RPMI7951 (cell line): ENCODE measurements at places on chromosomes 13 and 19. TPM values are rescaled to one million over a fixed set of nuclear protein-coding genes. Genes with fewer than 3 reads are reported as not detected.

GRCh38 chr13:77751513-77752456, 54.3 kb downstream of the SLAIN1 start:
- DNase-seq = peak; percentile 16

DNA sequence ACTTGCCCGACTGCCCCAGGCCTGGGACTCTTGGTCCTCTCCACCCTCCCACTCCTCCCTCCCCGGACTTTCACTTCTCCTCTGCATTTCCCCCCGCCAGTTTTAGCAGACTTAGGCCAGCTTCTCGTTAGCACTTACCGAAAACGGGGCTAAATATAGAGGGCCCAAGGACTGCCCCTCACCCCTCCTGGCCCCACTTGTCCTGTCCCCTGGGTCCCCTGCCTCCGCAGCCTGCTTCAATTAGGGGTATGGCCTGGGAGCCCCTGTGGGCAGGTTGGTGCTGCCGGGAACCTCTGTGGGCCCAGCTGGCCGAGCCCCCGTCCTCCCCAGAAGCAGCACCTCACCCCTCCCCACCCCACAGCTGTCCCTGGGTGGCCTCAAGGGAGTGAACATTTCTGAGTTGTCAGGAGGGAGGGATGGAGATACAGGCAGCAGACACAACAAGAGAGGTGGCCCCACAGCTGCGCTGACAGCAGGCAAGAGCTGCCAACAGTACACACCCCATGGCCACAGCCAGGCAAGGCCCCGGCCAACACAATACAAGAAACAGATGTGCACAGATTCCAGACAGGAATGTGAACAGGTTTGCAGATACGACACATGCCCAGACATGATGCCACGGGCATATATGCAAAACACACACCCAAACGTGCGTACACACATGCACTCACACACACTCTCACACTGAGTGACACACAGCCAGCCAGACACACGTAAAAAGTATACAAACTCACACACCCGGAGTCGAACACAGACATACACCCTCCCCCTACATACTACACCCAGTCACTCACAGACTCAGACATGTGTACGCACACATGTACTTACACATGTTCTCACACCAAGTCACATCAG, 2.6 kb downstream of the POU2F2 start:
- peak; percentile 92 for DNase-seq

DNA sequence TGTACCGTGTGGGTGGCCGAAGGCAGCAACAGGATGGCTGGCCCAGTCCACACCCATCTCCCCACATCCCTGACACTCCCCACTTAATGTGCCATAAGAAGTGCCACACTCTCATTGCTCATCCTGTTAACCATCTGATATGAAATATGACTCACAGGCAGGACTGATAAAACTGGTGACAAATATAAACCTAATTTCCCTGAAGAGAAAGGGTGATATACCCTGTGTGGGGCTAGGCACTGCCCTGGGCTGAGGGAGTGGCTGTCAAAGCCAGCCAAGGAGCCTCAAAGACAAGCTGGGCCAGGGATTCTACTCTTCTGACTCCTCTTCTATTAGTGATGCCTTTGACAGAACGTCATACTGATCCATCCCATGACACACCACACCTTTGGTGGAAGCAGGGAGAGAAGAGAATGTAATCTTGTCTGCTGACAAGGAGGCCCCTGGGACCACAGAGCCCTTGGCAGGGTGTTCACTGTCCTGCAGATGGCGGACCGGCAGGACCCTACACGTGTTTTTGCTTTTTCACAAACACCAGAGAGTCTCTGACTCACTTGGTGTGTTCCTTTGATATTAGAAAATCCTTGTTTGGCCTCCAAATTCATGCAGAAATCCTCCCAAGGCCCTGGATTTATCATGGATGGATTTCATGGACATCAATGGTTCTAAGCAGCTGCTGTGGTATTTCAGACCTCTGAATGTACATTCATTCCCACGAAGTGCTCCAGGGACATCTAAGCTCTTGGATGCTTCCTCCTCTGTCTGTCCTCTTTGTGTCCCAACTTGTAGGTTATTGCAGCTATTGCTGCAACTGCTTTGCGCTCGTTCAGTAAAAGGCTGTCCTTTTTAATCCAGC, 98.0 kb upstream of the WASF3 start:
- DNase-seq = peak; percentile 81

GRCh38 chr19:30857388-30857787, 485.2 kb downstream of the ZNF536 start:
- no peak for DNase-seq

HS6ST3 gene
- total RNA-seq = not detected in 2 replicates

DNA sequence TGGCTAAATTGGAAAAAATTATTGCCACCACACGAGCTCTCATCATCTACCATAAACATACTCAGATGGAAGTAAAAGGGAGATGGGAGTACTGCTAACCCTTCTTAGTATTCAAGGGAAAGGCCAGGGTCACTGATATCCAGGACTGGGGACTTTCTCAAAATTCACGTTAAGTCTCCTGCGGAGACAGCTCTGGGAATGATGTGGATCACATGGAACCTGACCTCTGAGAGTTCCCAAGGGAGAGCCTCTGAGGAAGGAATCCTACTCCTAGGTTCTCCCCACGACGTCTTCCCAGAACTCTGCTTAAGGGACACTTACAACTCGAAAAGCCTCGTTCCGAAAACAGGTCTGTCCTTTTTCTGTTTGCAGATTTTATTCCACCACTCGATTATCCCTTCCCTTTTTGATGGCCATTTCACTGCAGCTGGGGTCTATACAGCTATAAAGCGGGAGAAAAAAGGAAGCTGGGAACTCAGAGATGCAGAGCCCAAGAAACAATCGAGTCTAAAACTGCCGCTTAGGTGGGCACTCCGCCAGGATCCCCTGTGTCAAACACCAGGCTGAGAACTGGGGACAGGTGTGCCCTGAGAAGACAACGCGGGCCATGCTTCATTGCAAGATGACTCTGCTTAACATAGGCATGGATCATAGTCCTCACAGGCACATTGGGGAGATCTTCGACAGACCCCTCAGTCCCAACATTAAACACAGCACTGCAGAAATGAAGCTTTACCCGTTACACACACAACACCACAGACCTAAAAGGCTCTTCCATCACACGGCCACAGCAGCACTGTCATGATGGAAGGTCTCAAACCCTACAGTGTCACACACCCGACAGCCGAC, 823 bp upstream of the ZNF567 start:
- DNase-seq = peak; percentile 6

CFAP97D2 gene
- not detected in 2 replicates for total RNA-seq

GRCh38 chr19:19297759-19298158, 22.6 kb downstream of the SUGP1 start:
- no peak for DNase-seq

DNA sequence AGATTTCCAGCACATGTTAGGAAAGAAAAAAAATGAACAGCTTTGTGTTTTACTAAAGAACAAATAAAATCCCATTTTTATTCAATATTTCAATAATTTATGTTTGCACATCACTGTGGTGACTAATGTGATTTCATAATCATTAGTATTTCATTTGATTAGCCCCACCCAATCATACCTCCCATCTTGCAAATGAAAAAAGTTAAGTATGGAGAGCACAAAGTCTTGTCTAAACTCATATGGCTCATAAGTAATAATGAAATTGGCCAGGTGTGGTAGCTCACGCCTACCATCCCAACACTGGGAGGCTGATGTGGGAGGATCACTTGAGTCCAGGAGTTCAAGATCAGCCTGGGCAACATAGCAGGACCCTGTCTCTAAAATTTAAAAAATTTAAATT, 3.8 kb downstream of the ZNF490 start:
- no peak for DNase-seq

WBP4 gene
- 9.5 and 11.5 TPM in 2 replicates for total RNA-seq

GRCh38 chr19:11373885-11374432, 507 bp upstream of the SWSAP1 start:
- DNase-seq = no peak

- DNase-seq = no peak
These were observed 6.3 kb downstream of the PTOV1 start for GRCh38 chr19:49857061-49857837.

DNA sequence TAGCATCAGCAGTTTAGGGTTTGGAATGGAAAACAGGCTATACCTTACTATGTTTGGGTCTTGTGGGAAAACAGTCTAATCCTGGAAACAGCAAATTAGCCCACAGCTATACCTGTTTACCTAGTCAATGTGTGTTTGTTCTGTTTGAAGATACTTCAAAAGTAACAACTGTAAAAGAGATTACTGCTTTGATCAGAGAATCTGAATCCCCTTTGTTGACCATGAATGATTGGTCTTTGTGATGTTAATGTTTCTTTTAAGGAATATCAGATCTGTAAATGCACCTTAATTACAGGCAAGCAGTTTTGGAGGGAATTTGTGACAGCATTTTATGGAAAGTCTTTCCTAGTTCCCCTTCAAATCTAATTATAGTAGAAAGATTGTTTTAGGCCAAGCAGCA, 20.7 kb upstream of the KLF5 start:
- no peak for DNase-seq

DNA sequence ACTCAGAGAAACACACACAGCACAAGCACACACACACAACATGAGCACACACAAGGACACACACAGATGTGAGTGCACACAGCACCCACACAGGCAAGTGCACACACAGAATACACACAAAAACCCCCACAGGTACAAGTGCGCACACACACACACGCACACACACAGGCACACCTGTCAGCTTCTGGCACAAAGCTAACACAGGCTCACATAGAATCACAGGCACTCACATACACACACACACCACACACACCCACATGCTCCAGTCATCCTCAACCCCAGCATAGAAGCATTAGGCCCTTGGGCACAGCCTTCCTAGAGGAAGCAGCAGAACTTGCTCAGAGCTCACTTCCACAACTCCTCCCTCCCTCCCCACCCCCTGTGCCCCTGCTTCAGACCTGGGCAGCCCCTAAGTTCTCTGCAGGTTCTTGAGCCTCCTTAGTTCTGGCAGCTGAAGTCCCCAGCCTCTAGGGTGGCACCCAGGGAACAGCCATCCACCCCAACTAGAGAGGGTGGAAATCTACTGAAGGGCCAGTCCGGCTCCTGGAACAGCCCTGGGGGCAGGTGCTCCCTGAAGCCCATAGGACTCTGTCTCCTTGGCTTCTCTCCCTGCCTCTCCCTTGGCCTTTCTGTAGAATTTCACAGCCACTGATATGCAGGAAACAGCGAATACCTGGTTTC, 129.9 kb upstream of the VSTM2B start:
- DNase-seq = no peak

PTPRH gene
- 5.4 and 6.0 TPM in 2 replicates for total RNA-seq

- no peak for DNase-seq
These were observed 18.3 kb downstream of the ZNF77 start for GRCh38 chr19:2926341-2927031.

GRCh38 chr19:44666852-44667556, 4.3 kb upstream of the CEACAM19 start:
- DNase-seq = no peak

- DNase-seq = no peak
These were observed 8.8 kb upstream of the ZNF578 start for GRCh38 chr19:52444506-52444905.

DNA sequence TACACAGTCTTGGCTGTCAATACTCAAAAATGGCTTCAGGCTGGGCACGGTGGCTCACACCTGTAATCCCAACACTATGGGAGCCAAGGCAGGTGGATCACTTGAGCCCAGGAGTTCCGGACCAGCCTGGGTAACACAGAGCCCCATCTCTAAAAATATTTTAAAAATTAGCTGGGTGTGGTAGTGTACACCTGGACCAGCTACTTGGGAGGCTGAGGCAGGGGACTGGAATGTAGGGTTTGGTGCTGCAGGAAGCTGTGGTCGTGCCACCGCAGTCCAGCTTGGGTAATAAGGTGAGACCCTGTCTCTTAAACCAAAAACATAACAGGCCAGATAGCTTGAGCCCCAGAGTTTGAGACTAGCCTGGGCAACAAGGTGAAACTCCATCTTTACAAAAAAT, 6.7 kb upstream of the CHERP start:
- no peak for DNase-seq

GRCh38 chr13:93751117-93751516, 524.5 kb downstream of the GPC6 start:
- no peak for DNase-seq

KCNRG gene
- total RNA-seq = 0.39 and 0.72 TPM in 2 replicates

DEDD2 gene
- total RNA-seq = 13.8 and 14.4 TPM in 2 replicates
